Left lung (tissue), 14 donors: ENCODE measurements at places on chromosomes 3 and 15.

- H3K27me3 ChIP-seq: peaks cover 3% of the 10 kb centered on the region
- no peaks in the 10 kb centered on the region for H3K4me1 ChIP-seq
- H3K4me3 ChIP-seq: no peak overlapping the region
- H3K27ac ChIP-seq: no peak overlapping the region
- no peak for DNase-seq
- no peaks in the 10 kb centered on the region for H3K36me3 ChIP-seq
Measured at GRCh38 chr15:88701561-88702095, 62.8 kb downstream of the ISG20 start.

GRCh38 chr3:160842021-160843005 lies 86.3 kb downstream of the PPM1L start:
- H3K36me3 ChIP-seq: no peaks in the 10 kb centered on the region
- no peak overlapping the region for H3K27ac ChIP-seq
- H3K4me1 ChIP-seq: no peaks in the 10 kb centered on the region
- DNase-seq: no peak
- no peak overlapping the region for H3K4me3 ChIP-seq

- H3K4me1 ChIP-seq: no peaks in the 10 kb centered on the region
- no peak overlapping the region for H3K27ac ChIP-seq
- no peak for DNase-seq
- no peaks in the 10 kb centered on the region for H3K36me3 ChIP-seq
Measured at GRCh38 chr3:46337911-46338310, 16.0 kb upstream of the CCR2 start.

GRCh38 chr3:174335910-174336309 lies 523.2 kb upstream of the NAALADL2 start:
- H3K36me3 ChIP-seq: no peaks in the 10 kb centered on the region
- H3K4me3 ChIP-seq: no peak overlapping the region
- peaks cover 3% of the 10 kb centered on the region for H3K4me1 ChIP-seq
- DNase-seq: no peak
- H3K27ac ChIP-seq: no peak overlapping the region
